HCT116 (cell line): ENCODE measurements at places on chromosomes 7 and 10. TPM values are rescaled to one million over a fixed set of nuclear protein-coding genes. Genes with fewer than 3 reads are reported as not detected.

FBH1 gene
- total RNA-seq = 70.2 TPM

C7orf33 gene
- total RNA-seq = not detected

OIT3 gene
- not detected for total RNA-seq

ACTL6B gene
- not detected for total RNA-seq

DDC gene
- total RNA-seq = not detected

SLC12A9 gene
- total RNA-seq = 24.6 TPM

ZNF488 gene
- total RNA-seq = 3.9 TPM

DNA2 gene
- total RNA-seq = 20.9 TPM

CFAP69 gene
- 4.1 TPM for total RNA-seq

GRM3 gene
- total RNA-seq = not detected

DNA sequence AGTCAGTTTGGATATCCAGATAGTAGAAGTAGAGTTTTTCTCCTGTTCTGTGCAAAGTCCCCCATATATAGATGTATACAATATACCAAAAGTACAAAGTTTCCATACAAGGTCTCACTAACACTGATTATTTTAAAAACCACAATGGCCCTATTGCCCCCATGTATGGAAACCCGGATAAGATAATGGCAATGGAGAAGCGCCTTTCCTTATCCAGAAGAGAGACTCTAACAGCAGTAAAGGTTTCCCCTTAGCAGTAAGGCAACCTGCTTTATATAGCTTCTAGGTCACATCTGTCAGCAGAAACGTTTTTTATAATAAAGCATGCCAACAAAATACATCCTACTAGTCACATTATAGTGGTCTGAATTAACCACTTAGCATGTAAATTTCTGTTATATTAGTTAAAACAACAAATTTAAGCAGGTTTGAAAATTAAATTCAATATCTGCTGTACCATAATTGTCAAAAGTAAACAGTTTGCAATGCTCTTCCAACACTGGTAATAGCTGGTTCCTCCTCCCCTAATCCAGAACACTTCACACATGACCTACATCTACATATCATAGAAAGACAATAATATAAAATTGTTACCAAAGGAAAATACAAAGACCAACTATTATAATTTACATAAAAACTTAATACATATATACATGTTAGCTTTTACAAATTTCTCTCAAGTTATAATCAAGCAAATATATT lies 22.4 kb downstream of the USP6NL start:
- no peaks in the 10 kb centered on the region for H3K27me3 ChIP-seq
- no peaks in the 10 kb centered on the region for H3K36me3 ChIP-seq
- H3K27ac ChIP-seq = no peak overlapping the region
- H3K4me1 ChIP-seq = peaks cover 18% of the 10 kb centered on the region
- DNase-seq = no peak

DNA sequence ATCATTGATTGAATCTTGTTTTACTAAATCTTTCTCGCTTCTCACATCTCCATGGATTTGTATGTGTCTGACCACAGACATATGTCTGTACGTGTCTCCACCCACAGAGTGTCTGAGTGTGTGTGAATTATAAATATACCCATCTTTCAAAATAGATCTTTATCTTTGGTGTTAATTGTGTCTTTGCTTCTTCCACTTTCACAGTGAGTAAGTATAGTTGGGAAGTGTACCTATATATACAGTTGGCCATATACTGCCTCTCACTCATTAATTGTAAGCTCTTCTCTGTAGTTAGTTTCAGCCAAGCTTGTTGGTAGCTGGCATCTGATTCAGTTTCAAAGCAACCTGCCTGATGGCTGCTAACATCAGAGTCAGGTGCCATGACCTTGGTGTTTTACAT lies 18.4 kb downstream of the EEPD1 start:
- H3K27ac ChIP-seq = no peak overlapping the region
- H3K4me1 ChIP-seq = no peaks in the 10 kb centered on the region
- H3K4me3 ChIP-seq = no peak overlapping the region
- no peak for DNase-seq
- no peaks in the 10 kb centered on the region for H3K27me3 ChIP-seq

DNA sequence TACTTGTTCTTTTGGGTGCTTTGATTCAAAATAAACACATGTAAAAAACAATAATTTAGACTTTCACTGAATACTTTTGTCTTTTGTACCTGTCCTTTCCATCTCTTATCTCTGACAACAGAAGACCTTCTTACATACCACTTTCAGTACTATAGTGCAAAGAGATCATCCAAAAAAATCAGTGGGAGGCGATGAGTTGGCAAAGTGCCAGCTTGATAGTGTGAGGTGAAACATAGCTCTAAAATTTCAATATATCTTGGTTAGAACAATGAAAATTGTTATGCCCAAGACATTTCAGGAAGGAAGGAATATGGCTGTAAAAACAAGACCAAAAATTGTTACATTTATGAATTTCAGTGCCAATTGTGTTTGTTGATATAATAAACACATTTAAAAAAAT lies 390.2 kb upstream of the COBL start:
- H3K27me3 ChIP-seq = no peaks in the 10 kb centered on the region
- no peak for DNase-seq
- no peak overlapping the region for H3K27ac ChIP-seq
- no peak overlapping the region for H3K4me3 ChIP-seq
- H3K4me1 ChIP-seq = no peaks in the 10 kb centered on the region
- H3K36me3 ChIP-seq = no peaks in the 10 kb centered on the region

GRCh38 chr10:93718937-93719725 lies 16.7 kb upstream of the FRA10AC1 start:
- no peak overlapping the region for H3K27ac ChIP-seq
- H3K4me3 ChIP-seq = no peak overlapping the region
- H3K36me3 ChIP-seq = no peaks in the 10 kb centered on the region
- no peaks in the 10 kb centered on the region for H3K27me3 ChIP-seq

- H3K4me1 ChIP-seq = no peaks in the 10 kb centered on the region
- H3K27ac ChIP-seq = no peak overlapping the region
- no peaks in the 10 kb centered on the region for H3K36me3 ChIP-seq
- H3K27me3 ChIP-seq = no peaks in the 10 kb centered on the region
- DNase-seq = no peak
These were observed 72.5 kb upstream of the GPR158 start for GRCh38 chr10:25102147-25102822.

DNA sequence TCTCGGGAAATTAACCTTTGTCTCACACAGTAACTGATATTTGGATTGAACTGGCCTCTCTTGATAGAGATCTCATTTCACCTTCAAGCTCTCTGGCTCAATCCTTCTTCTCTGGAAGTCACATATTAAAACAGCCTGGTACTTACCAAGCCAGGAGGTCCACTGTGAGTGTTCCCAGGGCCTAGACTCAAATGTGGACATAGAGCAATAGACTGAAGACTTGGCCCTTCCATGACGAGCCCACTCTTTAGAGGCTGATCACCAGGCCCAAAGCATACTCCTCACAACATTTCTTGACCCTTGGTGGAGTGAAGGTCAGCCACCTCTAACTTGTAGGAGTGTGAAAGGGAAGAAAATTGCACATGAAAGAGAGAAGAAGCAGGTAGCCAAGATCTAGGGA lies 38.5 kb downstream of the COL1A2 start:
- 0 out of 2 replicates have a peak, but pooled peaks cover 3% of the 10 kb centered on the region for H3K4me1 ChIP-seq
- H3K27me3 ChIP-seq = no peaks in the 10 kb centered on the region
- H3K27ac ChIP-seq = no peak overlapping the region
- no peak for DNase-seq

GRCh38 chr7:83204715-83205114 lies 42.0 kb upstream of the PCLO start:
- no peak overlapping the region for H3K27ac ChIP-seq
- no peaks in the 10 kb centered on the region for H3K27me3 ChIP-seq
- no peak for DNase-seq

GRCh38 chr7:130927564-130927963 lies 193.6 kb upstream of the KLF14 start:
- peak overlapping the region; percentile 99 for H3K27ac ChIP-seq
- no peaks in the 10 kb centered on the region for H3K27me3 ChIP-seq
- peaks cover 33% of the 10 kb centered on the region for H3K36me3 ChIP-seq
- no peak overlapping the region for H3K4me3 ChIP-seq
- H3K4me1 ChIP-seq = peaks cover 100% of the 10 kb centered on the region

DNA sequence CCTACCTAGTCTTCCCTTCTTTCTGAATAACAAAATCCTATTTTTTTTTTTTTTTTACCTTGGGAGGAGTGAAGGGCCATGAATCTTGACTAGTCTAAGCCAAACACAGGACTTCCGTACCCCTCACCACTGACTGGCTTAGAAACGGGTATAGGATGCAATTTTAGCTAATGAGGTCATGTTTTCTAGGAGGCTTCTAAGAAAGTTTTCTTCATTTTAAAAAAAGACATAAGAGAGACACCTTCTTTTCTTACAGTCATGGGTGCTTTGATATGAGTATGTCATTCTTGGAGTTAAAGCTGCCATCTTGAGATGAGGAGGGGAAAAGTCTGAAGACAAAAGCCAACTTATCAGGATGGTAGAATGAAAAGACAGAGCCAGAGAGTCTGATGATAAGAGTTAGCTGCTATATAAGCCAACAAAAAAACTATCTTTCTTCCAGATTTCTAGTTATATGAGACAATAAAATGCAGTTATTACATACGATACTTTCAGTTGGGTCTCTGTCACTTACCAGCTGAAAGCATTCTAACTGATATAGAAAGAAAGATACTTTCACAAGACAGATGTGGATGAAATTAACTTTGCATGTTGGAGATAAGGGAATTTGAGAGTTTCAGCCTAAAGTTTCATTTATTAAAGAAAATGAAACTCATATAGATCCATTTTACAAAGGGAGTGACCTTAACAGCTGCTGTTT lies 34.0 kb downstream of the ZNF438 start:
- no peak overlapping the region for H3K27ac ChIP-seq
- no peak overlapping the region for H3K4me3 ChIP-seq
- no peak for DNase-seq

DNA sequence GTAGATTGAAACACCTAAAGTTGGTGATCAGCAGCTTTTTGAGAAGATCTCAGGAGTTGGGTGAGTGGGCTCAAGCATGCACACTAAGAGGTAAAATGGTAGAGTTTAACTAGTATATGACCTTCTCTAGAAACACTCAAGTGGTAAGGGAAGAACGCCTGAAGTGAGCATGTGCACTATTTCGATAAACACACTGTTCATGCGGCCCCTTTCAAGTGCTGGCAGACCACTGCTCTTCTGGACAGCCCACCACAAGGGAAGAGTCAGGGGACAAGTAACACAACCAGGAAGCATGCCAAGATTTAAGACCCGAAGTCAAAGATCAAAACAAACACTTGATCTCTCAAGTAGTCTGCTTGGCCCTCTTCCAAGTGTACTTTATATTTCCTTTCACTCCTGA lies 519.5 kb upstream of the ZWINT start:
- no peak overlapping the region for H3K4me3 ChIP-seq
- no peaks in the 10 kb centered on the region for H3K4me1 ChIP-seq
- no peak overlapping the region for H3K27ac ChIP-seq
- DNase-seq = no peak

GRCh38 chr10:128540781-128541761 lies 414.8 kb upstream of the MKI67 start:
- DNase-seq = no peak
- H3K27ac ChIP-seq = no peak overlapping the region
- no peaks in the 10 kb centered on the region for H3K4me1 ChIP-seq
- H3K36me3 ChIP-seq = no peaks in the 10 kb centered on the region
- H3K27me3 ChIP-seq = peaks cover 70% of the 10 kb centered on the region

GRCh38 chr7:13801669-13802068 lies 187.8 kb downstream of the ETV1 start:
- H3K27me3 ChIP-seq = no peaks in the 10 kb centered on the region
- H3K4me3 ChIP-seq = no peak overlapping the region
- H3K4me1 ChIP-seq = no peaks in the 10 kb centered on the region
- H3K36me3 ChIP-seq = no peaks in the 10 kb centered on the region

DNA sequence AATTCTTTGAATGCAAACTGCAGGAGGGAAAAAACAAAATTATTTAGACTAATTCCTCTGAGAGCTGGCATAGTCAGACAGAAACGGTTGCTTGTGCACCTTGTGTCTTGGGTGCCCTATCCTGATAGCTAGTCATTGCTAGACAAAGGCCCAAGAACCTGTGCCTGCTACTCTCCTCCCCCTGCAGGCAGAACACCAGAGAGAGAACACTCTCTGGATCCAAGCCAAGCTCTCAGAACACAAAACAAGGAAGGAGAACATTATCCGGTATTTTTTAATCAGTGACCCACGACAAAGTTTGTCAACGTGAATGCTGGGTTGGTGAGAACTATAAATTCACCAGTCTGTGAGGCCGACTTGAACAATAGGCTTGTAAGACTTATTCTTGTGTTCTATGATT lies 18.8 kb upstream of the PPP1R9A start:
- no peaks in the 10 kb centered on the region for H3K36me3 ChIP-seq
- no peak overlapping the region for H3K4me3 ChIP-seq
- DNase-seq = peak; percentile 34

- H3K4me3 ChIP-seq = peak overlapping the region; percentile 80
- H3K27ac ChIP-seq = peak overlapping the region; percentile 95
- peaks cover 14% of the 10 kb centered on the region; the same call in 1 of the 2 replicates for H3K4me1 ChIP-seq
- no peaks in the 10 kb centered on the region for H3K36me3 ChIP-seq
- H3K27me3 ChIP-seq = no peaks in the 10 kb centered on the region
These were observed 551 bp downstream of the WASL start for GRCh38 chr7:123748171-123748733.

- H3K36me3 ChIP-seq = no peaks in the 10 kb centered on the region
- no peaks in the 10 kb centered on the region for H3K4me1 ChIP-seq
- no peak overlapping the region for H3K4me3 ChIP-seq
- peaks cover 8% of the 10 kb centered on the region for H3K27me3 ChIP-seq
These were observed 194.4 kb downstream of the RELN start for GRCh38 chr7:103795107-103795506.

DNA sequence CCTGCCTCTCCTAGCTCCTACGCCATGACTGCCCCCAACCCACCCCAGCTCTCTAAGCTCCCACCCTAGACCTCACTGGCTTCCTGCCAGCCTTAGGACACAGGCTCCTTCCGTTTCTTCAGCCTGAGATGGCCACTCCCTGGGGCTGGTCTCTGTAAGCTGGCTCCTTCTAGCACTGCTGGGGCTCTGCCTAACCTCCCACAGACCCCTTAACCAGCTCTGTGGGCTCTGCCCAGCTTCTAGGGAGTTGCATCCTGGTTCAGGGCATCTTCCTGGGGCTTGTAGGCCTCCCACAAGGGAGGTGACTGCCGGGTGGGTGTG lies 478.6 kb upstream of the KLF6 start:
- no peak for DNase-seq
- H3K36me3 ChIP-seq = no peaks in the 10 kb centered on the region

DNA sequence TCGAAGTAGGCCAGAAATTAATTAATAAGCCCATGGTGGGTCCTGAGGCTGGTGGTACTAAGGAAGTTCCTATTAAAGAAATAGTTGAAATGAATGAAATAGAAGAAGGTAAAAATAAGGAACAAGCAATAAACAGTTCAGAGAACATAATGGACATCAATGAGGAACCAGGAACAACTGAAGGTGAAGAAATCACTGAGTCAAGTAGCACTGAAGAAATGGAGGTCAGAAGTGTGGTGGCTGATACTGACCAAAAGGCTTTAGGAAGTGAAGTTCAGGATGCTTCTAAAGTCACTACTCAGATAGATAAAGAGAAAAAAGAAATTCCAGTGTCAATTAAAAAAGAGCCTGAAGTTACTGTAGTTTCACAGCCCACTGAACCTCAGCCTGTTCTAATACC lies 36.0 kb downstream of the SLK start:
- H3K27me3 ChIP-seq = no peaks in the 10 kb centered on the region
- H3K4me3 ChIP-seq = no peak overlapping the region
- H3K27ac ChIP-seq = no peak overlapping the region
- H3K36me3 ChIP-seq = peaks cover 41% of the 10 kb centered on the region
- no peaks in the 10 kb centered on the region for H3K4me1 ChIP-seq
